Posterior vena cava (tissue), 2 donors: ENCODE measurements at places on chromosomes 12 and 14. TPM values are rescaled to one million over a fixed set of nuclear protein-coding genes. Genes with fewer than 3 reads are reported as not detected.

GRCh38 chr12:120847814-120848213 is 56.3 kb downstream of the SPPL3 start:
- no peak for DNase-seq

DNA sequence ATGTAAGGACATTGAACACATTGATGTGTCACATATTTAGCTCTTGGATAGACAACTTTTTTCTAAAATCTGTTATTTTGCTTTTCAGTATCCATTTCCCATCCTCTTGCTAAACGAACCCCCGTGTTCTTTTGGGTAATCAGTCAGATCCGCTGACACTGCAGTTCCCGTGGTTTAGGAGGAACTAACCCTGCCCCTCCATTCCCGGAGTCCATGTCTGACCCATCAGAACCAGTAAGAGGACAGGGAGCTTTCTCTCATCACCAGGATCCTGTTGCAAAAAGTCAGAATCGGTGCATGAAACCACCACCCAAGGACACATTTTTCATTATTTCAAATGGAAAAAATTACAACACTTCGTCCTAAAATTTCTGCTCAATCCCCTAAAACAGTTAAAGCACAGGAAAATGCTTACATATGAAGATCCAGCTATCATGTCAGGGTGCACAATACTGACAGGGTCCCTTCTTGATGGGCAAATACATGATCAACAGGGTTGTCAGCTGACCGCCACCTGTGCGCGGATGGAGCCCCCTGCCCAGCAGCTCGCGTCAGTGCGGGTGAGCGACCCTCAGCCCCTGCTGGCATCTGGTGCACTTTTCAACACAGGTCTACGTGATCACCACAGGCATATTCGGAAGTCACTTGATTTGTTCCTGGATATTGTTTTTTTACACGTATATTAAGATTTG is 276.8 kb downstream of the ADGRD1 start:
- DNase-seq: peak; percentile 37

DNA sequence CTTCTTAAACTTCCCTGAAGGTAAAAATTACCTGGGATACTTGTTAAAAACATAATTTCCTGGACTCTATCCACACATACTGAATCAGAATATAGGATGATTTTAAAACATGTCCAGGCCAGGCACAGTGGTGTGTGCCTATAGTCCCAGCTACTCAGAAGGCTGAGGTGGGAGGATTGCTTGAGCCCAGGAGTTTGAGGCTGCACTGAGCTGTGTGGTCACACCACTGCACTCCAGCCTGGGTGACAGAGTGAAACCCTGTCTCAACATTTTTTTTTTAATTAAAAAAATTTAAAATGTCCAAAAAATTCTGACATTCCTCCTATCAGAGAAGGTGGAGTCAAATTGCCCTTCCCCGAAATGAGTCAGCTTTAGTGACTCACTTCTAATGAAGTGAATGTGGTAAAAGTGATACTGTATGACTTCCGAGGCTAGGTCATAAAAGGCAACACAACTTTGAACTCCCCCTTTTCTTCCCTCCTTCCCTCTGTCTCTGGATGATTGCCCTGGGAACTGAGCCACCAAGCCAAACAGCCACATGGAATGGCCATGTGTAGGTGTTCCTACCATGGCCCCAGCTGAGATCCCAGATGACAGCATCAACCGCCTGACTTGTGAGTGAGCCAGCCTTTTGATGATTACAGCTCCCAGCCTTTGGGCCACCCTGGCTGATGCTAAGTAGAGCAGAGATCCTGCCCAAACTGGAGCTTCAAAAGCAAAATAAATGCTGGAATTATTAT is 36.3 kb downstream of the LIMA1 start:
- DNase-seq: peak; percentile 92

Gene TMEM121
- 1.9 TPM for total RNA-seq

DNA sequence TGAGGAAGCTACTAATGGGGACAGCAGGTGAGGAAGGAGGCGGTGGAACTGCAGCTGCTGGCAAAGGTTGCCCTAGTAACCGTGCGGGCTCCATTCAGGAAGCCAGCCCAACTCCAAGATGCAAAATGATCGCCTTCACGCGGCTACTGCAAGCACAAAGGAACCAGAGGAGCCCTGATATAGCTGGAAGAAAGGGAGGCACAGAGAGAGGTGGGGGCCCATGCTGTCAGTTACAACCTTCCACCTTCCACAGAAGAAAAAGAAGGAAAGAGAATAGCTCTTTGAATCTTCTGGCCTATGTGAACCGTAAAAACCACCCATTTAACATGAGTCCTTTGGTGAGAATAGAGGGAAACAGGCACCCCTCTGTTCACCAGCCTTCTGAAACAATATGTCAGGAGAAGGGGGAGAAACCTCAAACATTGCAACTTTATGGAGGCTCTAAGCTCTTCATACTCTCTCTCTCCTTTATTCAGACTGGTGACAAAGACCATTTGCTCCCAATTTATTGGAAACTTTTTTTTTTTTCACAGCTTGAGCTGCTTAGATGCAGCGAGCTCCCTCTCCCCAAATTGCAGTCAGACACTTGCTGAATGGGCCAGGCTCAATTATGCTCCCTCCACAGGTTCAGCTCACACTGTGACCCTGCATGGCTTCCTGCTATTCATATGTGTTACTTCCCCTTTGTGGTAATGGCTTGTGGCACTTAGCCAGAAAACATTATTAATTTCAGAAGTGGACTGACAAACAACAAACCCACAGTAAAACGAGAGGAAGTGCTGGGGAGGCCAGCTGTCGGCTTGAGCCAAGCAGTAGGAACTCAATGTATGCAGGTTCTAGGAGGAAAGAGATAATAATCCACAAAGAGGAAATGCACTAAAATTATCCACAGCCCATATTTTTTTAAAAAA is 6.2 kb downstream of the DUSP6 start:
- DNase-seq: no peak

GRCh38 chr12:71139153-71139735 is 18.6 kb downstream of the TSPAN8 start:
- no peak for DNase-seq

- no peak for DNase-seq
Measured at GRCh38 chr14:51167587-51168214, 72.3 kb upstream of the TMX1 start.

Gene CLEC6A
- total RNA-seq: not detected

Gene SLC22A17
- 17.7 TPM for total RNA-seq

Gene CCDC175
- total RNA-seq: not detected

DNA sequence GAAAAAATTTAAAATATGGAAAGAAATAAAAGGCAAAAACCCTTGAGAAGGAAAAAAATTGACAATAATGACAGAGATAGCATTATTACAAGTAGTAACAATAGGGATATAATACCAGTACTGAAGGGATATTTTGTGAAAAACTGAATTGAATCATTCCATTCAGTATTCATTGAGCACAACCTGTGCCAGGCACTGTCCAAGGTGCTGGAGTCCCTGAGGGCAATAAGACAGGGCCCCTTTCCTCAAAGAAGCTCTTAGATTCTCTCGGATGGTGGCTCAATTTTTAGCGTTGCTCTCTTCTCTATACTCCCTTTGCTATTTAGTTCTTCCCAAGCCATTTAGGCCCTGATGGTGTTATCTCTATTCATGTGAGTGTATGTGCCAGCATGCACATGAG is 34.3 kb upstream of the GAS2L3 start:
- DNase-seq: no peak

Gene CPNE8
- total RNA-seq: 22.8 TPM

DNA sequence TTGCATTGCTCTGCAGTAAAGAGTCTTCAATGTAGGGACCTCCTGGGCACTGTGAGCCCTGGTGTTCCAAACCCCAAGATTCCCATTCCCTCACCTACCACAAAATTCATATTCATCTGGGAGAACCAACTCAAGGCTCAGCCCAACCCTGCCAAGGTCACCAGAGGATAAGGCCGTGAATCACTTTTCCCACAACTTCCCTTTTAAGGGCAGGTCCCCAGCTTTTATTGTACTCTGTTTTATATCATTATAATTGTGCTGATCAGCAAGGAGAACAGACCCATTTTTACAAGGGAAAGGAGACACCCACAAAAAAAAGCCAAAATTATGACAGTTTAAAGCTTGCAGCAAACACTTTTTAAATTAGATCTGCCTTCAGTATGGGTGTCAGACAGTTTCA is 363.0 kb upstream of the FKBP4 start:
- DNase-seq: no peak

Gene PCNX4
- 47.2 TPM for total RNA-seq

DNA sequence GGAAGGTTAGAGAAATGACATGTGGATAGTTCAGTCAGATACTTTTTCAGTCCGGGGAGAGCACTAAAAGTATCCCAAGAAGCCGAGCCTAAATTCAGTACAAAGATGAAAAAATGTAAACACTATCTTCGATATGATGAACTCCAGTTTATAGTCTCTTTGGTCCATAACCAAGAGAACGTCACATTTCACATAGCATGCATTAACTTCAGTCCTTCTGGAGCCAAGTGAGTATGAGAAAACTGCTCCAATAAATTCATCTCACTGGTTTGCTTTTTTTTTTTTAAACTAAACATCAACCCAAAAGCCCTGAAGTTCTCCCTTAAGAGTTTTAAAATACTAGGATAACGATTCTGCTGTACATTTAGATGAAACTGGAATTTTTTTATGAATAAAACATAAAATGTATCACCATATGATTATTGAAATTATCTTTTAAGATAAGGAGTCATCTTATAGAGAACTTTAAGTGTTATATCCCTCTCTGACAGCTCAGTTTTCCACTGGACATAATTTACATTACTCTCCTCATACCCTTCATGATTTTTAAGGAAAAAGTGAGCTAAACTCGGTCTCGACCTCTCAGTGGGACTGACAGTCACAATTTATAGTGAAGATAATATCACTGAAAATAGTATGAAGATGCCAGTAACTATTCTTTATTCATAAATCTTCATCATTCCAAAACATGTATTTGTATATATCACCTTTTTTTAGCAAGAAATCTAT is 841.5 kb upstream of the FLRT2 start:
- no peak for DNase-seq

- no peak for DNase-seq
Measured at GRCh38 chr14:34404416-34404815, 57.6 kb downstream of the SPTSSA start.

- no peak for DNase-seq
Measured at GRCh38 chr12:52185400-52185967, 6.3 kb downstream of the KRT80 start.
